ENCODE measurements at places on chromosomes 3 and 15.
A peak's percentile ranks its signal among the peaks of the same experiment; 100 is the strongest.

GRCh38 chr3:160061525-160061924 is 72.9 kb downstream of the IL12A start:
- no peak for DNase-seq

DNA sequence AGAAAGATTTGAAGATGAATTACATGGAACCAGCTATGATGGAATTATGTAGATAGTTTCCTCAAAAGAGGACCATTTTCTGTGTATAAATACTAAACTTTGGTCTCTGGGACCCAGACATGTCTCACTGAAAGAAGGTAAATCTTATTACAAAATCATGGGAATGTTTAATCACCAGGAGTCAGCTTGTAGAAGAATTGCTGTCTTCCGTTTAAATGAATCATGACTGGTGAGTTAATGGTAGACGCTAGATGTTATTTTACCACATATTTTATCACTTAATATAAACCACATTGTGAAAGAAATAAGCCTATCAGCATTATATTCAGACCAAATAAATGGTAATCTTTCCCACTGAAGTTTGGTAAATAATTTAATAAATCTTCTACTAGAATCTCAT is 322.3 kb upstream of the SUCLG2 start:
- no peak for DNase-seq

- DNase-seq, result peak; percentile 75
These were observed 182.4 kb downstream of the SHQ1 start for GRCh38 chr3:72665701-72666446.

DNA sequence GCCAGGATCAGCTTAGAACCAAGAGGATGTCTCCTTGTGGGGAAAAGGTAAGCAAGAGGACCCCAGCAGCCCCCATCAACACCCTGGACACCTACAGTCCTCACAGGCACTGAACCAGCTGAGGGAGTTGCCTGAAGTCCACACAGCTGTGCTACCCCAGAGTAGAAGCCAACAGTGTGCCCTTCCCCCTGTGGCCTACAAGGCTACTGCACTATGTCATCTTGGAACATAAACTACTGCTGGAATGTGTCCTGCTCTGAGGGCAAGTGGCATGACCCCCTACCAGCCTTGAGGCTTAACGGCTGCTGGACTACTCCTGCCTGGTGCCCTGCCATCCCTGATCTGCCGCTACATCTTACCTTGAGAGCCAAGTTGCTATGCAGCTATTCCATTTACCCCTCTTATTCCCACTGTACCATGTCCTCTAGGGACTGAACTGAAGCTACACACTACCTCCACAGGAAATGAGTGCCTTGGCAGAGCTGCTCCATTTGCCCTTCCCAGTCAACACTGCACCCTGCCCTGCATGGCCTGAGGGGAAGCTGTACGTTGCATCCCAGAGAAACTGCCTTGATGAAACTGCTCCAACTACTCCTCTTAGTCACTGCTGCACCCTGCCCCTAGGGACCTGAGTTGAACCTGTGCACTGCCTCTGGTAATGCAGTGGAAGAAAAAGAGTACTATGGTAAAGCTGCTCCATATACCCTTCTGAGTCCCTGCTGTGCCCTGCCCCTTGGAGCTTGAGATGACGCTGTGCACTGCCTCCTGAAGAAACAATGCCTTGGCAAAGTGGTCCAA is 40.2 kb upstream of the ATP13A5 start:
- DNase-seq, result no peak

DNA sequence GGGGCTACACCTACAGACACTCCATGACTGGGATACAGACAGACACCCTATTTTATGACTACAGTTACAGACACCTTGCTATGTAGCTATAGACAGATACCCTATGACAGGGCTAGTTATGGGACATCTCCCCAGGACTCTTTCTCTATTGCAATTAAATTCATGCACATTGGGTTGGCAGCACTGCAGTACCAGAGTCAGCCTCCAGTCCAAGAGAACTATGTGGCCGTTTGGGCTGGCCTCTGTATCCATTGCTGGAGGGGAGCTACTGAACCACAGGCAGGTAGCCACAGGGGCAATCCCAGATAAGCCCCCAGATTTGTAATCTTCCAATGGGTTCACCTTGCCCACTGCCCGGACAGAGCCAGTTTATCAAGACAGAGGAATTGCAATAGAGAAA is 108.4 kb upstream of the SPATA16 start:
- DNase-seq, result no peak

DNA sequence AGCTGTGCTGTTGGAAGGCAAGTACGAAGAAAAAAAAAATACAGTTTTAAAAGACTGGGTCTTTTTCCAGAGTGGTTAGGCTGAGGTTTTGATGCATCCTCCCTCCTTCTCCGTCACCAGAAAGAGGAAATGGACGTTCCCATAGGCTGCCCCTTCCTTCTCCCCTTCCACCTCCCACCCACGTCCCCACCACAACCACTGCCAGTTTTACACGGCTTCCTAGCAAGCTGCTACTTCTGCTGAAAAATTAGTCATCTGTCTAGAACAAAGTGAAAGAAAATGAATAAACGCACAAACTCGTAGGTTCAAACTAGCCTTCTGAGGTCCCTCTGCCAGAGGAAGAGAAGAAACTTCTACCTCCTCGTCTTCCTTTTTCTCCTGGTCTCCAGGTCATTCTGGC is 71.6 kb upstream of the RPL35A start:
- DNase-seq, result no peak

- DNase-seq, result no peak
These were observed 43.9 kb upstream of the BHLHE40 start for GRCh38 chr3:4935347-4935746.

DNA sequence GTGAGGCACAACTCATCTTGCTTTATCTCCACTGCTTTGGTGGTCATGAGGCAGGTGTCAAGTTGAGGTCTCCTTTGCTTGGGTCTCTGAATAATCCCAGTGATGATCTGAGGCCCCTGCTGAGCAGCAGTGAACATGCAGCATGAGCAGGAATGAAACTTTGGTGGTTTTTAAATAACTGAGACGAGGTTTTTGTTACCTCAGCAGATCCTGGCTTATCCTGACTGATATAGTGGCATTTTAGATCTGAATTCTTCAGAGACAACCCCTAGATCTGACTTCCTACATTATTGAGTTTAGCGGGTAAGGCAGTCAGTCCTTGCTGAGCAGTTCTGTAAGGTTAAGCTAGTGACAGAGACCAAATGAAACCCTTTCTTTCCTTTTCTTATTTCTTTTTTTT is 230.4 kb downstream of the ARRDC4 start:
- DNase-seq, result no peak

DNA sequence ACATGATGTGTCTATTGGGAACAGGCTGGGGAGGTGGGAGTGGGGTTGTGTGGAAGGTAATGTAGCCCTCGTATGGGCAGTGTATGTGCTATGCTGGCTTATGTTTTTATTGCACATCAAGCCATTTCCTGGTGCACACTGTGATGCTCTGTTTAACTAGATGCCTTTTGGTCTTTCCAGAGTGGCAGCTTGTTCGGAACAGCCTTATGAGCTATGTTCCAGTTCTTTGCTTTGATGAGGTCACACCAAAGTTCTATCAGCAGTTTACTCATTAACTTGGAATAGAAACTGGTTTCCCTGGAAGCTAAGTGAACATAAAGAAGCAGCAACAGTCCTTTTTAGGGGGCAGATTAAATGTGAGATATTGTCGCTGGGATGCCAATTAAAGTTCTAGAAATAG is 133.9 kb downstream of the DIPK2A start:
- DNase-seq, result no peak
